ENCODE measurements at places on chromosomes 7 and 10.

- DNase-seq = no peak
Measured at GRCh38 chr10:130224228-130224627, 88.0 kb downstream of the GLRX3 start.

DNA sequence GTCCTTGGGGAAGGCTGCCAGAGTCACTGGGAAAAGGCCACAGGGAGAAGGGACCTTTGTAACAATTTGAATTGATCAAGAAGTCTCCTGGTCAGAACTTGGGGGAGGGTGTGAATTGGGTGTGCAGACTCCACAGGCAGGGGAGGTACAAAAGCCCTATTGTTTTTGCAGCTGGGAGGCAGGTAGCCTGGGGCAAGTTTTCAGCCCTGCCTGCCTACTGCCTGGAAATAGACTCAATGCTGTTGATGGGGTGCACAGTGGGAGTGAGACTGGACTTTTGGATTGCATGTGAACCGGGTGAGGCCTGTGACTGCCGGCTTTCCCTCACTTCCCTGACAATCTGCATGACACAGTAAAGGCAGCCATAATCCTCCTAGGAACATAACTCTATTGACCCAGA is 947.0 kb downstream of the REEP3 start:
- DNase-seq = no peak

GRCh38 chr7:50302486-50303334 is 1.8 kb upstream of the IKZF1 start:
- DNase-seq = no peak

DNA sequence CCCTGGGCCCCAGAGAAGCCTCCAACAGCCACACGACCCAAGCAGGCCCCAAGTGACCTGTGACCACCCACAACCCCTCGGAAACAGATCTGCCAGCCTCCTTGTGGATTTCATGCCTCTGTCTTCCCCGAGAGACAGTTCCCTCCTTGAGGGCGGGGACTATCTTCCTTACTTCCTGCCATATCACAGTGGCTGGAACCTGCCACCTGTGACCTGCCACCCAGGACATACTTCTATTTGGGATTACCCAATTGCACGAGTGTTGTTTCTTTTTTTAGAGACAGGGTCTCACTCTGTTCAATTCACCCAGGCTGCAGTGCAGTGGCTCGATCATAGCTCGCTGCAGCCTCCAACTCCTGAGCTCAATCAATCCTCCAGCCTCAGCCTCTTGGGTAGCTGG is 25.9 kb downstream of the TNRC18 start:
- DNase-seq = no peak

DNA sequence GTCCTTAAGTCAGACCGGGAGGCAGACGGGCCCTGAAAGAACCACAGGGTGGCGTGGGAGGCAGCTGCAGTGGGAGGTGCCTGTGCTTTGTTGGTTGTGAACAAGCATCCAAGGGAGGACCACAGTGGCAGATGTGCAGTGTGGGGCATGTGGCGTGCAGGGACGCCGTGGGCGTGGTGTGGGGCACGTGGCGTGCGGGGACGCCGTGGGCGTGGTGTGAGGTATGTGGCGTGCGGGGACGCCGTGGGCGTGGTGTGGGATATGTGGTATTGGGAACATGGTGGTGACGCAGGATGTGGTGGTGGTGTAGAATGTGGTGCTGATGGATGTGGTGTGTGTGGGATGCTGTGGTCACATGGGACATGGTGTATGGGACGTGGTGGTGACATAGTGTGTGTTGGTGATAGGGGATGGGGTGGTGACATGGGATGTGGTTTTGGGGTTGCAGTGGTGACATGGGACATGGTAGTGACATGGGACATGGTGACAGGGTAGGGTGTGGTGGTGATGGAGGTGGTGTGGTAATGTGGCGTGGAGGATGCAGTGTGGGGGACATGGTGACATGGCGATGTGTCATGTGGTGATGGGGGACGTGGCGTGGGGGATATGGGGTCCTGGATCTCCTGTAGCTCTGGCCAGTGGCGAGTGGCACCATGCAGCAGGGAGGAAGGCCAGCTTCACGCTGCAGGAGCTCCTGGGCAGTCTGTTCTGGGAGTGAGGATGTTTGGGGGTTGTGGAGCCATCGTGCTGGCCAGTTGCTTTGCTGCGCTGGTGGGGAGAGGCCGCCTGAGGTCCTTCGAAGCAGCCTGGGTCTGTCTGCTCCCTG is 78.8 kb downstream of the INPP5A start:
- no peak for DNase-seq

DNA sequence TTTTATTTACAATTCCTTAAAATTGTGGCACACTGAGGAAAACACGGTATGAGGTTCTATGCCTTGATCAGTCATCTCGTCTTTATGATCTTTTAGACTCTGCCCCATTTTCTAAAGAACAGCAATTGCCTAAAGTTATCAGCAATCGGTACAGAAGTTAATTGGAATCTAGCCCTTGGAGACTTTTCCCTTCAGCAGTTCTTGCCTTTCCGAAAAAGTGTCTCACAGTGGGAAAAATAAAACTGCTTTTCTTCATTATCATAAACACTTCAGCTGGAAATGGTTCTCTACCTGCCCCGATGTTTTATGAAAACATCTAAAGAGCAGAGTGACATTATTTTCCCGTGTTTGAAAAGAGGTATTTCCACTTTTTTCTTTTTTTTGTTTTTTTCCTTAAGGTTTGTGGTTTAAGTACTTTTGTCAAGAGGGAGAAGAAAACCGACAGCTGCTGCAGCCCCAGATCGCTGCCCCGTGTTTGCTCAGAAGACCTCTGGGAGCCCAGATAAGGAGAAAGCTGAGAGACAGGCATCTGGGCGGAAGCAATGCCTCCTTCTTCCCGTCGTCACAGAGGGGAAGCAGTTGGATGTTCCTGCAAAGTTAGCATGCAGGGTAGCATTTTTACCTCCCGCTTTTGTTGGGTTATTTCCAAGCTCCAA is 149.7 kb downstream of the FRMD4A start:
- no peak for DNase-seq

DNA sequence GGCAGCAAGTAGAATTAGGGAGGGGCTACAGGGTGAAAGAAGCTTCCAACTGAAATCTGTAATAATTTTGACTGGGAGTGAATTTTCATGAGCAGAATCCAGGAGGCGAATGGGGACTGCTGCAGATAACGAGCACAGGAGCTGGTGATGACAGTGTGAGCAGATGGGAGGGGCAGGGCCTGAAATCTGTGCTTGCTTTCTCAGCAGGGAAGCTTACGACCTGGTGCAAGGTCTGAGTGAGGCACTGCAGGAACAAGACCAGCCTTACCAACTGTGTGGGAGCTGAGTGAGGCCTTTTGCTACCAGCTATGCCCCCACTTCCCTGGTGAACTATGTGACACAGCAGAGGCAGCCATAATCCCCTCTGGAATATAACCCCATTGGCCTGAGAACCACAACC is 109.8 kb downstream of the HPSE2 start:
- DNase-seq = no peak

- DNase-seq = no peak
Measured at GRCh38 chr7:114931656-114932011, 9.7 kb downstream of the MDFIC start.

GRCh38 chr7:151141311-151141854 is 26.1 kb downstream of the GBX1 start:
- no peak for DNase-seq

- DNase-seq = no peak
Measured at GRCh38 chr10:33798754-33799153, 464.3 kb upstream of the NRP1 start.

- DNase-seq = no peak
Measured at GRCh38 chr10:130422366-130423324, 286.5 kb downstream of the GLRX3 start.

GRCh38 chr7:20393021-20393610 is 62.4 kb downstream of the ITGB8 start:
- no peak for DNase-seq

GRCh38 chr7:76392531-76393115 is 16.9 kb downstream of the SSC4D start:
- no peak for DNase-seq

DNA sequence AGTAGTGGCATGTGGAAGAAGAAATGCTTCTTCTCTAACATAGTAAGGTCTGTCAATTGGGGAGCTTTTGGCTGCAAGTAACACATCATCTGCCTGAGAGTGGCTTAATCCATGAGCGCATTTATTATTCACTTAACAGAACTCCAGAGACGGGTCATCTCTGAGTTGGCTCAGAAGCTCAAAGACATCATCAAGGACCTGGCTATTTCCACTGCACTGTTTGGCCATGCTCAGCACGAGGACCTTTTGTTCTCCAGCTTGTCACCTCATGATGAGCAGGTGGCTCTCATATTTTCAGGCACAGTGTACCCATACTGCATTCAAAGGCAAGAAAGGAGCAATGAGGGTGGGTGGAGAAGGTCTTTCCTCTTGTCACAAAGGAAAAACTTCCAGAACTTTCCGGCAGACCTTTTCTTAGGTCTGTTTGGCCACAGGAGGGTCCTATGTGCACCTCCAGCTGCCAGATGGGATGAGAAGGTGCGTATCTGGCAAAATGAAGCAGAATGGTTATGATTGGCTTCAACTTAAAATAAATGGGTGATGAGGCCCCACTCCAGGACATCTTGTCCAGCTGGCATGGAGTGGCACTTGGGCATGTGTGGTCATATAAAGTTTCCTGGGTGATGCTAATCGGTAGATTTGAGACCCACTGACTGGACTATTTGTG is 55.6 kb upstream of the SHH start:
- DNase-seq = no peak

- no peak for DNase-seq
Measured at GRCh38 chr10:10510179-10510578, 507.5 kb upstream of the CELF2 start.

GRCh38 chr10:119511828-119512515 is 30.5 kb downstream of the RGS10 start:
- no peak for DNase-seq

DNA sequence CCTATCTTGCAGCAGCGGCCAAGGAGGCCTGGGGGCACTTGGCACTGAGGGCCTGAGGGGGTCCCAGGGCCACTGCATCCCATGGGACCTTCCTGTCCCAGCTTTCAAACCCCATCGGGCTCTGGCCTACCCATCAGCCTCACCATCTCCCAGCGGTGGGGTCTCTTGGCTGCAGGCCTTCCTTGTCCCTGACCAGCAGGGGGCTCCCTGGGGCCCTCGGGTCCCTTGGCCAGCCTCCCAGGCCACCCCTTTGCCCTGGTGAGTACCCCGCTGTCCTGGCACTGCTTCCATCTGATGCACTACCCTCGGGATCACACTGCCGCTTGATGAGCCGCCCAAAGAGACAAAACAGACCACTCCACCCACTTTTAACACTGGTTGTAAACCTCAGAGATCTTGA is 43.5 kb downstream of the YKT6 start:
- no peak for DNase-seq

GRCh38 chr7:130909161-130909836 is 175.3 kb upstream of the KLF14 start:
- DNase-seq = no peak

DNA sequence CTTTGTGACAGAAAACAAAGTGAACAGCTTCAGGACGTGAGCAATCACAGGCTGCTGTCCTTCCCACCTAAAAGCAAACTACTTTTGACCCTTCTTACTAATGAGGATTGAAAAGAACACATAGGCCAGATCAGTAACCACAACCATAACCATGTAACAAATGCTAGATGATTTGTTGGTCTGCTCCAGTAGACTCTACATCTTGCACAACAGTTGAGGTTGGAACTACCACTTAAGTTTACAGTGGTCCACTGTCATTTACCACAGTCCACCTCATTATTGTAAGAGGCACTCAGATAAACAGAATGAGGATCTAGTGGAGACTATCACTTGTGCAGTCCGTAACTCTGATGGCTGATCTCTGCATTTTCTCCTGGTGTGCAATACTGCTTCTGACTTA is 27.8 kb downstream of the NET1 start:
- no peak for DNase-seq

DNA sequence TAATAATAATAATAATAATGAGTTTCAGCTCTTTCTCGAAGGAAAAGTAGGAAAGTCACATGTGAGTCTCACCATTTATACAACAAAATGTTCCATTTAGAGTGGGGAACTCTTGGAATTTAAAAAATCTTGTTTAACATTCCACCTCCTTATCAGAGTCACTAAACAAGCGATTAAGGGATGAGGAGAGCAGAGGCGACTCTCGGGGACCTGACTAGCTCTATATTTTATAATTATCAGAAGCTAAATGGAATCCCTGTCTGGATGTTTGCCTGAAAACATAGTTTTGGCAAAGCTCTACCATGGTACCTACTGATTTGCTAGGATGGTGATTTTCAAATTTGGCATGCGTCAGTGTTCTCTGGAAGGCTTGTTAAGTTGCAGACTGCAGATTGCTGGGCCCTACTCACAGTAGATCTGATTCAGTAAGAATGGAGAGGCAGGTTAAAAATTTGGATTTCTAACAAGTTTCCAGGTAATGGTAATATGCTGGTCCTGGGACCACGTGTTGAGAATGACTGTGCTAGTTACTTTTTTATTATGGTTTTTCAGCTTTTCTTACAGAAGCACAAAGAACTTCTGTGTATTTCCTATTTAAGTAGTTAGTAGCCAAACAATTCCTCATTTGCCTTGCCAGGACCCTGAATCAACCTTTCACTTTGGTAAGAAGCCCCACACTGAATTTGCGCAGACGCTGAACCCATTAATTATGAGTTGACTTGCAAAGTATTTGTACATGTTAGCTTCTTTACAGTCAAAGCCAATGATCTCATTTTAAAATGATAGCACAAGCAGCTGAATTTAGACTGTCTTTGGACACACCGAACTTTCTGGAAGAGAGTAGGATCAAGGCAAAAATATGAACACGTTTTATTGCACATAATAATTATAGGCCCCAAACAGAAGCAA is 39.5 kb downstream of the CPED1 start:
- DNase-seq = no peak

- no peak for DNase-seq
Measured at GRCh38 chr10:74887614-74888284, 61.3 kb downstream of the KAT6B start.

DNA sequence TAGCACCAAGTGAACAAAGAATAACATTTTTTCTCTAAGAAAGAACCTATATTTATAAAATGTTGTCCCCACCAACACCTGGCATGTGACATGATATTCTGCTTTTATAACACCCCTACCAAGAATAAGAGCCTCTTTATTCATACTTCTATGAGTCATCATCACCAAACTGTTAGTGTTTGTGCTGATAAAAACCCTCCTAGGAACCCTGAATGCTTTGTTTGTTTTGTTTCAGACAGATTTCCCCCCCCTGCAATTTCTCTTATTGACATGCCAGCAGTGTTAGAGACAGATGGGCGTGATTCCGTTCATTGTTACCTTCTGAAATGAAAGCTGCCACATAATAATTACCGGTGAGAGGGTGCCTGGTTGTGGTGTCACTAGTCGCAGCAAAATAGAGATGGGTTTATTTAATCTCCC is 651.1 kb downstream of the SORCS1 start:
- no peak for DNase-seq

GRCh38 chr10:97499561-97500296 is 1.0 kb downstream of the UBTD1 start:
- DNase-seq = no peak

GRCh38 chr10:54613162-54613561 is 187.9 kb downstream of the PCDH15 start:
- DNase-seq = no peak

- DNase-seq = no peak
Measured at GRCh38 chr7:96314402-96315124, 7.3 kb downstream of the SLC25A13 start.

Data from NCI-H510A (cell line).